ENCODE measurements at places on chromosomes 1 and 21.

- no peak for DNase-seq
Measured at GRCh38 chr1:182602935-182603645, 1.1 kb downstream of the RGS16 start.

- DNase-seq, result no peak
Measured at GRCh38 chr1:227092069-227092468, 152.0 kb downstream of the COQ8A start.

DNA sequence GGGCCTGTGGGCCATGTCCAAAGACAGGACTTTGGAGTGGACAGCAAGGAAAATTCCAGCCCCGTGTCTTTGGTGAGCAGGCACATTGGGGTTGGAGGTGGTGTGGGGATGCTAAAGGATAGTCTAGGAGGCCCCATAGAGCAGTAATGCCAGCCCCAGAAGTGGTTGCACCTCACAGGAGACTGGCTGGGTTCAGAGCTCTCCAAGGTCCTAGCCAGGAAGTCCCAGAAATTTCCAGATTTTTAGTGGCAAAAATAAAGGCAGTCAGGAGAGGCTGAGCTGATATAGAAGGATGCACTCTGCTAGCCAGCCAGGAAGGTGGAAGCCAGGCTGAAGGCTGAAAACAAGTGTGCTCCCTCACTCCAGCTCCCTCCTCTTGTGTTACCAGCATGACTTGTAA is 144.0 kb upstream of the KCND3 start:
- no peak for DNase-seq

GRCh38 chr1:100296140-100296539 is 30.1 kb downstream of the RTCA start:
- no peak for DNase-seq

DNA sequence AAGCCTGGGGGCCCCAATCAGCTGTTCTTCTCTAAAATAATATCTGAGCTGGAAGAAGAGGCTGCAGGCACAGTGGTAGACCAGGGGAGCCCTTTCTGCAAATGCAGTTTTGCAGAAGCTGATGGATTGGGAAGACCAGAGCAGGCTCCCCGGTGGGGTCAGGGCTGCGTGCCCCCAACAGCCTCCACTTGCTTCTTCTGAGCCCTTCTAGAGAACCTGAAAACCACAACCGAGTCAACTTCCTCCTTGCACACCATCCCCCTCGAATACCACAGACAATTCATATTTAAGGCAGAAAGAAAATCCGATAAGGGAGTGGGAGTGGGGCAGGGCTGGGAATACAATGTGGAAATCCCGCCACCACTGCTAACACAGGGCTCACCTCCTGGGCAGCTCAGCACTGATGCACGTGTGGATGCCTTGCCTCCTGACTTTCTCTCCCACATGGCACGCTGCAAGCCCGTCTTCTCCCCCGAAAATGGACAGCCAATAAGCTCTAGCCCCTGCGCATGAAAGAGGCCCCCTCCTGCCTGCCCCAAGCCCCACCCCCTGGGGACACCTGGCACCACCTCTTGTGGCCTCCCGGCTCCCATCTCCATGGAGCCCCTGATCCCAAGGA is 25.4 kb upstream of the ALDH4A1 start:
- no peak for DNase-seq

DNA sequence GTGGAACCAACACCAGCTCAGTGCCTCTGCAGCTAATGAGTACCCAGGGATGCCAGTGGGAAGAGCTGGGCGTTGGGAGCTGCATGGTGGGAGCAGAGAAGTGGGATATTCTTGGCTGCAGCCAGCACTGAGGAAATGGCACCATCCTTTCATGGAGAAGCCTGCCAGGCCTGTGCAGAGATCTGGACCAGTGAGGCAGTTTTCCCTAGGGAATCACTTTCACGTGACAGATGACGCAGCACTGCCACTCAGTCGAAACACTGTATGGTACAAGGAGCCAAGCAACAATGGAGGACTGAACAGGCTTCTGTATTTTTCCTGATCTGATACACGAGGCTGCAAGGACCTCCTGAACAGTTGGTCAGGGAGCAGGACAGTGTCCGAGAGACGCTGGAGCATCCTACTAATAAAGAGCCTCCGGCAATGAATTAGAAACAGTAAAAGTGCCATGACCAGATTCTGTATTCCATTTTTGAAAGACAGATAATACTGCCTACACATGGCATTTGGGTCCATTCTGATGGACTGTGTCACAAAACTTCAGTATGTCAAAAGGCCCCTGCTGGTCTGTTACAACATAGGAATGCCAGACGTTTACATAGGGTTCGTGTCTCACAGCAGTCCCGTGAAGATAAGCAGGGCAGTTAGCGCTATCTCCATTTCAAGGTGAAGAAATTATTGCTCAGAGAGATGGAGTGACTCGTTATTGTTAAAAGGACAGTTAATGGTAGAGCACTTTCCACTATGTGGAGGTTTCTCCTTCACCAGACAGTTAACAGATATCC is 44.0 kb upstream of the LMO4 start:
- no peak for DNase-seq

DNA sequence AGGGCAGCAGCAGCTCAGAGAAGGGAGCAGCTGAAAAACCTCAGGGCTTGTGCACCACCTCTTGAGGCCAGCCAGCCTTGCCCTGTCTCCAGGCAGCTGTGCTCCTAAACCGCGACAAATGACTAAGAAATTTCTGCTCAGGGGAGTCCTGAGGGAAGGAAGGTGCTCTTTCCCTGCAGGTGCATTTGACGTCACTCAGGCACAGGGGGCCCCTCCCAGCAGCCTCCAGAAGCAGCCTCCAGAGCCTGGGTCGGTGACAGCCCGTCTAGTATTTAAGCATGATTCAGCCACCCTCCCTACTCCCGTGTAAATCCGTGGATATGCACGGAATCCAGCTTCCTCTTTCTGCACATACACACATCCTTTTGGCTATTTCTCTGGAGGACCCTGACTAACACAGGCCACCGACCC is 560.5 kb downstream of the KIF26B start:
- no peak for DNase-seq

- DNase-seq, result no peak
Measured at GRCh38 chr1:8020032-8020431, 6.1 kb downstream of the ERRFI1 start.

GRCh38 chr1:40350391-40350790 is 23.1 kb upstream of the SMAP2 start:
- DNase-seq, result no peak

DNA sequence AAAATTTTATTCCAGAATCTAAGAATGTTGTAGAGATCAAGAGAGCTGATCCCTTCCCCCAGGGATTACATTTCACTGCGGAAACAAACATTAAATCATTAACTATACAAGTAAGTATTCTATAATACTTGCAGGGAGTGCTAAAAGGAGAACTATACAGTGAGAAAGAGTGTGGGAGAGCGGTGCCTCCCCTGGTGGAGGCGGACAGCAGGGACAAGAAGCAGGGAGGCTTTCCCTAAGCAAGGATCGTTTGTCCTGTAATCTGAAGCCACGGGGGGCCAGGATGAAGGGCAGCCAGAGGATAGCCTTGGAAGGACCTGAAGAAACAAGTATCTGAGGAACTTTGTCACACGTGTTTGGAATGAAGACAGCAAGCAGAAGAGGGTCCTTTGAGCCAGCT is 40.1 kb downstream of the SLC9C2 start:
- DNase-seq, result peak; percentile 46

GRCh38 chr1:242224461-242224860 is 225.6 kb upstream of the MAP1LC3C start:
- no peak for DNase-seq

DNA sequence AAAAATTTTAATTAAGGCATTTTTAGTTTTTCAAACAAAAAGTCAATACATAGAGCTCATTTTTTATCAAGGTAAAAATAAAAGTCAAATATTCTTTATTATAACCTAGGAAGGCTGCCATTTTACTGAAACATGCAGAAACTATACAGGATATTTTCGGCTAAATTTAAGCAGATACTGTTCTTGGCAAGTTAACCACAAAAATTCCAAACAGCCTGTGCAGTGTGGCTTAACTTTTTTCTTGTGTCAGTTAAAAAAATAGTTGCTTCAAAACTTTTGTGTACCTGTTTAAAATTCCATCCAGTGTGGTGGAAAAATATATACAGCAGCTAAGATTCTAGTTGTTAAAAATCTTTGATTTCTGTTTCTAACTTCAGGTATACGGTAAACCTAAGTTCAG is 135.0 kb downstream of the ATP5PO start:
- no peak for DNase-seq

- DNase-seq, result no peak
Measured at GRCh38 chr1:81008293-81008692, 792.4 kb upstream of the ADGRL2 start.

GRCh38 chr21:32333953-32334673 is 35.5 kb downstream of the MRAP start:
- DNase-seq, result no peak

DNA sequence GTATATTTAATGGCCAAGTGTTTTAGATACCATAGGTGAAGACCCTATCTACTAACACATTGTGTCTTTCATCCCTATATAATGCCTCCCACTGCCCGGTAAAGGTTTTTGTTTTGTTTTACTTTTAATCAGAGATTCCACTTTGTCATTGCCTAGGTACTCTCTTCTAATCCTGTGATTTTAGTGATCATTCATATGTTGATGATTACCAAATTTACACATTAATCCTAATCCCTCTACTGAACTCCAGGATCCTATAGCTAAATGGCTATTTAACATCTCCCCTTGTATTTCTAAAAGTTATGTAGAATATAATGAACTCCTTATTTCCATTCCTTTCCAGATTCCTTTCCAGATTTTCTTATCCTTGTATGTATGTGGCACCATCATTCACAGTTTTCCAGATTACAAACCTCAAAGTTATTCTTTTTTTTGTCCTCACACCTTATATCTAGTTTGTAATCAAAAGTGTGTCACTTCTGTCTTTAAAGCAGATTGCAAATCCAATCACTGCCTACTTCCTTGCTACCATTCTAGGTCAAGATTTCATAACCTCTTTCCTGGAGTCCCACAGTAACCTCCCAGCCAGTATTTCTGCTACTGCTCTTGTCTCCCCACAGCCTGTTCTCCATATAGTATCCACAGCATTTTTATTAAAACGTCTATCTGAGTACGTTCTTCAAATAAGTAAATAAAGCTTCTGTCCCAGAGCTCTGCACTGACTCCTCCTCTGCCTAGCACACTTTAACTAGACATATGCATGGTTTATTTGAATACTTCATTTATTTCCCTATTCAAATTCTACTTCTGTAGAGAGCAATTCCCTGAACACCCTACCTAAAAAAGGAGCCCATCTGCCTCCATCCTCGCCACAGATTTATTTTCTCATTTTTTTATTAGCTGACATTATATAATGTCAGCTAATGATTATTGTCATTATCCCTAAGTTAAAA is 157.8 kb downstream of the KCNT2 start:
- no peak for DNase-seq

DNA sequence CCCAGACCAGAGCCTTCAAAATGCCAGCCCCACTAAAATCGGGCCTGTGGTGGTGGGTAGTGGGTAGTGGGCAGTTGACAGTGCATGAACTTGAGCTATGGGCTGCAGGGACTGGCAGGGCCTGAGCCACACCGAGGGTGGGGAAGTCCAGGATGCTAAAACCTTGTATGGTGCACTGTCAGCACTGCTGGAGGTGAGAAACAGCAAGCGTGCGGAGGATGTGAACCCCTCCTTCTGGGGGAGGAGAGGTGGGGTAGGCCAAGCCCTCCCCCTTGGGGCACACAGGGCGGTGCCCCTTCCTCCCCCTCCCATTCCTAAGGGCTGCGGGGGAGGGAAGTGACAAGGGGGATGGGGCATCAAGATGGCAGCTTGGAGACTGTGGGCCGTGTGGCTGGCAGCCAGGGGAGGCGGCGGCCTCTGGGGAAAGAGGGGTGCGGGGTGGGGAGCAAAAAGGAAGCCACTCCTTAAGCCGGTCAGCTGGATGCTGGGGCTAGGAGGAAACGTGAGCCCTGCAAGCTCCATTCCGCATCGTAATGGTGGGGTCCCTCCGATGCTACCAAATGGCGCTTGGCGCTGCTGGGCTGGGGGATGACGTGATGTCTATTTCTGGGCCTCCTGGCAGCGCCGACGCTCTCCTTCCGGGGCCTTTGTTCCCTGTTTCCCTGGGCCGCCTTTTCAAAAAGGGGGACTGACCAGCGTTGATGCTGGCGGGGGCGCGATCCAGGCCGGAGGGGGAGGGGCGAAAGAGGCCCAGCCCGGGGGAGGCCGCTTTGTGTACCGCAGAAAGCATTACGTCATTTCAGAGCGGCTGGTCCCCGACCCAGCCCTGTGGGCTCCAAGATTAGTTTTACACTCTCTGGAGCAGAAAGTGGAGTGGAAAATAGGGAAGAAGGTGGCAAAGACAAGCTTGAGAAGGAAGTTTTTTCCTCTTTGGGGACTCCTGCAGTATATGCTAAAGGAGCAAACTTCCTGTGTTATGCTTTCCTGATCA is 809 bp downstream of the SYT11 start:
- DNase-seq, result no peak

GRCh38 chr1:18849261-18849711 is 10.2 kb downstream of the TAS1R2 start:
- DNase-seq, result no peak

GRCh38 chr1:17665950-17666720 is 89.0 kb upstream of the ACTL8 start:
- no peak for DNase-seq

- DNase-seq, result no peak
Measured at GRCh38 chr1:67893126-67893495, 59.8 kb upstream of the GNG12 start.

- no peak for DNase-seq
Measured at GRCh38 chr1:67761730-67762129, 71.5 kb downstream of the GNG12 start.

DNA sequence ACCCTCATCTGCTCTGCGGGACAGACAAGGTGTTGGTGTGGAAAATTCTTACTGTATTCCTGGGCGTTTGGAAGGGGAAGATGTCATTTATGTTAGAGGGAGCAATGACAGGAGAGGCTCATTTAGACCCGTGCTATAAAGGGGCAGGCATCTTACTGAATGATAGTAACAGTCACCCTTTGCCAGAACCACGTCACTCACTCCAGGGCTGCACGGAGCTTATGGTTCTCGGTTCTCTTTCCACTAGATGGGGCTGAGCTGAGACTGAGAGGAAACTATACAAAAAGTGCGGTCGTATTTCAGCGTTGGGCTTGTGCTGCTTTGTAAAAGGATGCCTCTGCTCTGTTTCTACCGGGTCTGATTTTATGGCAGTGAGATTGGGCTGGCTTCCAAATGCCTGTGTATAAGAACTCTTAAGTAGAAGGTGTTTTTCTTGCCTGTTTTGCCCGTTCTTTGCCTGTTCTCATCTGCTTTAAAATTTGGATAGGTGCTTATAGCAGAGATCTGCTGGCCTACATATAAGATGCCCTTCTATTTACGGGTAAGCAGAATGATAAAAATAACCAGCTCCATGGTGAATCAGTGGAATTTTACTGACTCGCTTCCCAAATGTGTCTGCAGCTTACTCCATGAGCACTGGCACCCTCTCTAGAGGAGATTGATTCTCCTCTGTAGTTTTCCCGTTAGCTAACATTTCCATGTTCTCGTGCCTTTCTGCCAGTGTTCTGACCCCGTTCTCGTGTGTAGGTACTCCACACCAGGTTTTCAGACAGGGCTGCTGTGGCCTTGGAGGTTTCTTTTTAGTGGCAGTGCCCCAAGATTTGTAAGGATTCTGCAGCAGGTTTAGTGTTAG is 55.9 kb downstream of the MRPS6 start:
- DNase-seq, result peak; percentile 75

GRCh38 chr1:155892796-155893195 is 18.4 kb downstream of the RIT1 start:
- DNase-seq, result no peak
